NCI-H510A (cell line): ENCODE measurements at places on chromosomes 1 and 21.
A peak's percentile ranks its signal among the peaks of the same experiment; 100 is the strongest.

DNA sequence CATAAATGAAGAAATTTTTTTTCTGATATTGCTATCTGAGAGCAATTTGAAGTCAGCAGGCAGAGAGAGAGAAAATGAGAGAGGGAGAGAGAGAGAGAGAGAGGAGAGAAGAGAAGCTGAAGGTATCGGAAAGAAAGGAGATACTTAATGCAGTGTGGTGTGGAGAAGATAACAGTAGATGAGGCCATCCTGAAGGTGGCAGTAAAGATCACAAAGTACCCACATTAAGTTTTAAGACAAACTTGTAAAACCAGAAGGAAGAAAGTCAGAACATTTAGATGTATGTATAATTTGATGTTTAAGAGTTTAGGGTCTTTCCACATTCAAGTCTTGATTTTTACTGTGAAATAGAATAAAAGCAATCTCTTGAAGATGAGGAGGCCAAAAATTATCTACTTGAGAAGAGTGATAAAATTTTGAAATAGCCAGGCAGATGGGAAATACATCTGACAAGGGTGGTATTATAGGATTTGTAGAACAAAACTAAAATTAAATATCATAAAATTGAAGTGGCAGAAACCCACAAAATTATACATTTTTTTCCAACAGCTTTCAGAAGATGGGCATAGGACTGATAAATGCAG is 1753.4 kb downstream of the MRPL39 start:
- no peak for DNase-seq

DNA sequence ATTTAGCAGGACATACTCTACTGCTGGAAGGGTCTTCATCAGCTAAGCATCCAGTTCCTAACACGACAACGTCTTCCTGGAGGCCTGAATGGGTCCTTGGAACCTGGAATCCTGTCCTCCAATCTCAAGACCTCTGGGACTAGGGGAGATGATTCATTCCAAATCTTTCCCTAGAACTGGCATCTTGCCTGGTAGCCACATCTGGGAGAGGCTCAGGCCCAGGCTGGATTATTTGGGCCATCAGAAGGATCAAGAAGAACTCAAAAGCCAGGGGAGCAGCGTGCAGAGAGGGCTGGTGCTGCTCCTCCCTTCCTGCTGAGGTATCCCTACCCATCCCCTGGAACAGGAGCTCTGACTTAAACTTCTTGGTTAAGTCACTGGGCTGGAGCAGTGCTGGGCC is 2.8 kb upstream of the PHLDA3 start:
- no peak for DNase-seq

- DNase-seq, result no peak
Measured at GRCh38 chr1:205536759-205537361, 32.4 kb downstream of the CDK18 start.

DNA sequence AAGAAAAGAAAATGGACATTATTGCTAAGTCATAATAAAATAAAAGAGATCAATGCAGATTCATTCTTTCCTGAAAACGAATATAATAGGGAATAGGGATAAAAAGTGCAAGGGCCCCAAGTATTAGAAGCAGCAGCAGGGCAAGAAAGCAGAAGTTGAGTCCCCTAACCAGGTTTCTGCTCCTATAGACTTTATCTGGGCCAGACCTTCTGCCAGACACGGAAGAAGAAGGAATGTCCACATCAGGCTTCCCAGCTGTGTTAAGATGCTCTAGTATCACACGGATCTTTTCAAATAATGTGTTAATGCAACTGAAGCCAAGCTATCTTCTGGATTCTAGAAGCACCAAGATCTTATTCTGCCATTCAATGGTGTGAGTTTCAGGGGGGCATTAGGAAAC is 26.9 kb downstream of the CD244 start:
- no peak for DNase-seq

GRCh38 chr1:55726994-55727393 is 511.8 kb upstream of the USP24 start:
- DNase-seq, result no peak

DNA sequence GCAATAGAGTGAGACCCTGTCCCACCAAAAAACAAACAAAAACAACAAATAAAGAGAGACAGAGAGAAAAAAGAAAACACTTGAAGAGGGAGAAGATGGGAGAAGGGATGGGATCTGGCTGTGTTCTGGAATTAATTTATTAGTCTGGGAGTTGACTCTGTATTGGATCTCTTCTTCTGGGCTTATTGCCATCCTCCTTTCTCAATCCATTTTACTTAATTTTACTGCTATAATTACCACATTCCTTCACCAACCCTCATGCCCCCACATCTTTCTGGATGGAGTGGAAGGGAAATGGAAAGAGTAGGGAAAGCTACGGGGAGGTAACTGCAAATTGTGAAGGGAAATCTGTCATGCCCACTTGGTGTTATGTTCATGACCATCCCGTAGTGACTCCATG is 42.9 kb downstream of the FMN2 start:
- DNase-seq, result no peak

- DNase-seq, result peak; percentile 47
Measured at GRCh38 chr1:21651214-21652042, 17.7 kb downstream of the RAP1GAP start.
